T-helper 17 cell (primary cell): ENCODE measurements at places on chromosomes 5 and 9. TPM values are rescaled to one million over a fixed set of nuclear protein-coding genes. Genes with fewer than 3 reads are reported as not detected.

- DNase-seq = no peak
Measured at GRCh38 chr9:94805585-94805984, 79.1 kb downstream of the AOPEP start.

DNA sequence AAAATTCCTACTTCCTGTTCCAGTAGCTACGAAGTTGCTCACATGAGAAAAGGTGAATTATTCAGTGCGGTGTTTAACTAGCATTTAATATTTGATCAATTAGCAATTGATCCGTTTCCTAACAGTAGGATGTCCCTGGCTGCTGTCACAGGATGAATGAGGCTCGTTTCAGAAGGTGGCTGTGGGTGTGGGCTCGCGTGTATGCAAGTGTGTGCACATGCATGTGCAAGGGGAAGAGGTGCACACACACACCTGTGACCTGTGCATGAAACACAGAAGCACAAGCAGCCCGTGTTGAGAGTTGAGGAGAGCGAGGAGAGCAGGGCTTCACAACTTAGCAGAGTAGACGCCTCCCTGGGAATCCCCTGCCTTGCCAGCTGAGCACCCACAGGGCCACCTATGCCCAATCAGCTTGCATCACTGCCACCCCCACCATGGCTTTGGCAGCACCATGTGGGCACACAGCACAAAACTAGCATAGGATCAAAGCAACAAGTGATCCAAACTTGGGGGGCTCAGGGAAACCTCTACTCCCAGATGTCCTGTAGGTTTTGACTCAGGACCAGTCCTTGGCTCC, 107.2 kb downstream of the C5orf15 start:
- DNase-seq = no peak

- no peak for DNase-seq
Measured at GRCh38 chr5:93929131-93929530, 187.7 kb upstream of the POU5F2 start.

DNA sequence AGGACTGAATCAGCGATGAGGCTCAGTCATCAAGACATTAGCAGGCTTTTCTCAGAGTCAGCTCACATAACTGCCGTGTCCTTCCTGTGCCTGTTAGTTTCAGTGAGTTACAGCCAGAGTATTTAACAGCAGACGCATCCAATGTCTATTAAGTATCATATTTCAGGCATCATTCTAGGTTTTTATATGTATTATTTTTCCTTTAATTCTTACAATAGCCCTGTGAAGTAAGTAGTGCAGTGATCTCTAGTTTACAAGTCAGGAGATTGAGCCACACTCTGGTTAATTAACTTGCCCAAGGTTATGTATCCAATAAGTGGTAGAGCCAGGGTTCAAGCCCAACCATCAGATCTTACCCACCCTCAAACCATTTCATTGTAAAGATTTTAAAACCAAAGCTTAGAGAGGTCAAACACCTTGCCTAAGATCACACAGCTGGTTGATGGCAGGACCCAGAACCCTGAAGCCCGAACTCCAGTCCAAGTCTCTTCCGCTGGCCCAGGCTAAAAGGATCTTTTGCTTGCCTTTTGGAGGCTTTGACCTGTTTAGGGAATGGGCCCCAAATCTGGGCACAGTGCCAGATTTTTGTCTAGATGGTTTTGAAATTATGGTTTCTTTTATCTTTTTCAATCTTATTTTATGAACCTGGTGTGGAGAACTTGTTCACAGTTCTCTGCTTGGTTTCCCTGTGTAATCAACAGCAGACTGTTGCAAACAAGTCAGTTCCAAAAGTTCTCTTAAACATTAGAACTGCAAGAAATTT, 261.2 kb upstream of the CLINT1 start:
- DNase-seq = no peak

DNA sequence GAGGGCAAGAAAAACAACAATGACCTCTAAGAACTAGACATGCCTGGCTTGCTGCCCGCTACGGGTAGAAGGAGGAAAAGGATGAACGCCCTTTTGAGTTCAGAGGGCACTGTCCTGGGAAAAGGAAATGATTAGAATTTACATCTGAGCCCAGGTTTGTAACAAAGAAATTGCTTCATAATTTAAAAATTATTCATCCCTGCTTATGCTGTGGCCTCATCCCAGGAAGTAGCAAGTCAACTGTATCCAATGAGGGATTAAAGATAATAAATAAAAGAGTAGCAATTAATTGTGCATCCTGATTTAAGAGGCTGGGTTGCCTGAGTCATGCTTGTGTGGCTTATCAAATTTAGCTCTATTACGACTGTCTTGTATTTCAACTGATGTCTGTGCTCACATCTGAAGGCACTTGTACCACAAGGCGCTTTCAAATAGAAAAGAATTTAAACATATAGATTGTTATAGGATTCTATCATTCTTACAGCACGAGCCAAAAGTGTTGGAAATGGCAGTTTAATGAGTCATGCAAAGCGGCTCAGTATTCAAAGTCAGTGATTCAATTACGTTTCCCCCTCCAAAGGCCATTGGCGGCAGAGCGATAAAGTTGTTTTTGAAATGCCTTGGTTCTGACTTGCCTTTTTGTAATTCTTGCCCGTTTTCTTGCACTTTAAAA, 40.0 kb upstream of the DMRT1 start:
- DNase-seq = no peak

The GRXCR2 gene
- total RNA-seq = not detected

GRCh38 chr5:179731791-179732411, 721 bp upstream of the MAML1 start:
- no peak for DNase-seq

DNA sequence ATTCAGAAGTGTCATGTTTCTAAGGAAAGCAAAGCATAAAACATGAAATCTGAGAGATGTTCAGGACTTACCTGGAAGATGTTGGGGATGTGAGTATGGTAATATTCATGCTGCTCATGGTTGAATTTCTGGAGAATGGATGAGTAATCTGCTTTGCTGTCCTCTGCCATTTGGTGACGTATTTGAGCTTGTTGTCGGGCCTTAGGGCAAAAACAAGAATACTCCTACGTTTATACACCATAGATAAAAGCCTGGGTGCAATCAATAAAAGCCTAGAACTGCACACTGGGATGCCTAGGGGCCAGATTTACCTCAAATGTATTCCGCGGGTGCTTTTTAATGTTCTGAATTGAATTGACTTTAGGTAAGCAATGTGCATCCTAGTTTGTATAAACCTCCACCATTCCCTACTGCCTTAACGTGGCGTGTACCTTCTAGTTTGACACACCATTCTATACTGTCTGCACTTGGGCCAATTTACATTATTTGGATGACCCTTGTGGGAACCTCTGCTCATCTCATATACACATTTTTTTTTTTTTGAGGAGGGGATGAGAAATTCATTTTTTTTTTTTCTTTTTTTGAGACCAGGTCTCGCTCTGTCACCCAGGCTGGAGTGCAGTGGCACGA, 94.4 kb downstream of the USP20 start:
- DNase-seq = no peak

The EQTN gene
- total RNA-seq = not detected

- DNase-seq = no peak
Measured at GRCh38 chr9:14018081-14018480, 295.9 kb downstream of the NFIB start.

DNA sequence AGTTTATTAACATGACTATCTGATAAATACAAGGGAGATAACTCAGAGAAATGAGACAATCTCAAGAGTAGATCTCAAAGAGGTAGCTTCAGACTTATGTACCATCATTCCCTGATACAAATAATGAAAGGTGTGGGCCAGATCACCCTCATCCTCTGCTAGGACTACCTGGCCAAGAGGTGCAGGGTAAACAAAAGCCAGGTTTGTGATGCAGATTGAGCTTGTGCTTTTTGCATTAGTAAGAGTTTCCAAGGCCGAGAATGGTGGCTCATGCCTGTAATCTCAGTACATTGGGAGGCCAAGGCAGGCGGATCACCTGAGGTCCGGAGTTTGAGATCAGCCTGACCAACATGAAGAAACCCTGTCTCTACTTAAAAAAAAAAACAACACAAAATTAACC, 8.9 kb upstream of the SPIN1 start:
- no peak for DNase-seq

DNA sequence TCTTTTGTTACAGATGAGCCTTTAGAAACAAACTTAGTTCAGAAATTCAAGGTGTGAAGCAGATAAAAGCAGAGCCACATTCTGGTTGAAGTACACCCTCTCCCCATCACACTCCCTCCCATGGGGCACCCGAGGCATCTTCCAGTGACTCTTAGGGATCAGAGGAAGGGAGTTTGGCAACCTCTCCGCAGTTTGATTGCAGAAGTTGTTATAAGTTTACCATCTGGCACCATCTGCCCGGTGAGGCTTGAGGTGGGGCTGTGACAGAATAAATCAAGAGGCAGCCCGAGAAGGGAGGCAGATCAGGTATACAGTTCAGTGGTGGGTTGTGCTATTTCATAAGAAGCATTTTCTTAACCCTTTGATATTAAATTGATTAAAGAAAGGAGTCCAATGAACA, 458.6 kb upstream of the CLINT1 start:
- no peak for DNase-seq

- no peak for DNase-seq
Measured at GRCh38 chr9:84481231-84481630, 140.7 kb upstream of the SLC28A3 start.

The THBS4 gene
- 0.21 TPM for total RNA-seq

The ZDHHC11B gene
- total RNA-seq = 9.3 TPM

DNA sequence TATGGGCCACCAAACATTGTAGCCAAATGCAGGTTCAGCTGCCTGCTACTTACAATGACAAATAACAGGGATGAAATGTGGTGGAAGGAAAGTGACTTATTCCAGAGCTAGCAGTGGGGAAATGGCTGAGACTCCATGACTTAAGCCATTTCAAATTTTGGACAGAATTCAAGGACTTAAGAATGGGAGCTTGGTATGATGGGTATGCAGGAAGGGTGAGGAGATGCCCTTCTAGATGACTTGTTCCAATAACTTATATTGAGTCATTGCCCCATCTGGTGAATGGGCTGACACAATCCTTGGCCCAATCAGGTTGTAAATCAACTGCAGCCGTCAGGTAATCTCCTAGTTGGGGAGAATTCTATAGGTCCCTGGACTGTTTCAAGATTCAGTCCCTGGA, 230.7 kb upstream of the SGCD start:
- no peak for DNase-seq

DNA sequence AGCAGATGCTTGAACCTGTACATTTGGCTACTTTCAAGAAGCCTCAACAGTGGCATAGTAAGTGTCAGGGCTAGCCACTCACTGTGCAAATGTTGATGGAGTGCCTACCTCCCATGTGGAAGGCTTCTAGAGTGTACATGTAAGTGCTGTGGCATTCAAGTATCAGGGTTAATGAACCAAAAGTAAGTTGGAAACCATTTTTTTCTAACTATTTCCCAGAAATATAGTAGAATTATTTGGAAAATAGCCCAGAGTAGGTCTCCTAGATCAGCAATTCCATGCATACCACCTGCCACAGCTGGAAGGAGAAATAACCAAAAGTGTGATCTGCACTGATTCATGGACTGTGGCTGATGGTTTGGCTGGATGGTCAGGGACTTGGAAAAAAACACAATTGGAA, 53.3 kb downstream of the FOXD1 start:
- DNase-seq = no peak

DNA sequence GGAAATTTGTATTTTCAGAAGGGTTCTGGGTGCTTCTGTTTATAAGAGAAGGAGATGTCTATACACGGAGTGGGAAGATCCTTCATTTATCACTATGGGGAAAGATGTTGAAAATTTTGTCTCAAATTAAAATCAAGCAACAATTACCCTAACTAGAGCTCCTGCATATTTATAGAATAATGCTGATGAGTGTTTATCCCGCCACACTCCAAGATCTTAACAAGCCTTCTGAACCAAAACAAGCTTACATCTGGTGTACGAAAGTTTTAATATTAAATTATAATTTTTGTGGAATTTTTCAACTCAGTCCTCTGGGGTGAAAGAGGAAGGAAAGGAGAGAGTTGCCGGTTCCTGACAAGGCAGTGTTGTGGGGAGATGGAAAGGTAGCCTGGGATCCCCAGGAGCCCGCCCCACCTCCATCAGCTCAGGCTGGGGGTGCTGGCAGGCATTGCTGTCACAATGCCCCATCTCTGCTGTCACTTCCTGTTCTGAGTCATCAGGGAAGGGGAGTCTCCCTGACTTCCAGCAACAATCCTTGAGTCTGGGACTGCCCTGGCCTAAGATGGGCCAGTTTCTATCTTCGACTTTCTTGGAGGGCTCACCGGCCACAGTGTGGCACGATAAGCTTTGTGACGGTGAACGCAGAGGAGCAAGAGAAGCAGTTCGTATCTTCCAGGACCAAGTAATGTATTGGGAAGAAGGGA, 64.5 kb downstream of the ERAP1 start:
- DNase-seq = no peak

DNA sequence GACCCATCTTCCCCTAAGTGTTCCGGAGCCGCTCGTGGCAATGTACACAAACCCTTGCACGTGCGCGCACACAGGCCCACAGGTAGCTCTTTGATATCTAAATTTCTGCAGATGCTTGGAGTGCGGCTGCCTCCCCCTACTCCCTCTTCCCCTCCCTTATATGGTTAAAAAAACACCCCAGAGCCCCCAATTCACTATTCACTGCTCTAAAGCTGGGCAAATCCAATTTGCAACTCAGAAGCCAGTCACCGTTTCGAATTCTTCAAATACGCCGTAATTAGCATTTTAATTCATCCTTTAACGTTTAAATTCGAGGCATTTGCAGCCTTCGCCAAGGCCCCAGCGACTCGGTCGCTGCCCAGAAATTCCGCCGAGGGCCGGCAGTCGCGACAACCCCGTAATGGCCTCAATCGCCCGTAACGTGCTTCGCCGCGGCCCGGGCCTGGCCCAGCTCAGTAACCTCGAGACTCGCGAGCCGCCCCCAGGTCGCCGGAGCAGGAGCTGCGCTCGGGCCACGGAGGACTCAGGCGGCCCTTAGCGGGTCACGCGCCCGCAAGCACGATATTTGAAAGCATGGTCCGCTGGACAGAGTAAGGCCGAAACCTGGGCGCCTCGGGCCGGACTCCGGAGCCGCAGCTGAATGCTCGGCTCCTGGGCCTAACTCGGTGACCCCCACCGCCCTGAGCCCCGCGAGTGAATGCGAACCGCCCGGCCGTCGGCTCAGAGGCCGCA, 1.3 kb downstream of the IRX2 start:
- DNase-seq = no peak

DNA sequence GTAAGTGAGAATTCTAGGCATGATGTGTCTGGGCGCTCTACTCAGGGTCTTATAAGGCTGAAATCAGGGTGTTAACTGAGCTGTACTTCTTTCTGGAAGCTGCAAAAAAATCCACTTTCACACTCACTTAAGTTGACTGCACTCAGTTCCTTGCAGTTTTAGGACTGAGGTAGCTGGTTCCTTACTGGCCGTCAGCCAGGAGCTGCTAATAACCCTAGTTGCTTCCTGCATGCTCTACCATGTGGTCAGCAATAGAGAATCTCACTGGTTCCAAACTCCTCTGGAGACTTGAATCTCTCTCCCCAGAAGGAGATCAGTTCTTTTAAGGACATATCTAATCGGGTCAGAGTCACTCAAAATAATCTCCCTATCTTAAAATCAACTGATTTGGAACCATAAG, 911.2 kb downstream of the EFNA5 start:
- DNase-seq = no peak

The RORB gene
- not detected for total RNA-seq

GRCh38 chr5:139419226-139420192, 15.6 kb upstream of the SPATA24 start:
- DNase-seq = no peak
